ENCODE measurements at places on chromosomes 16 and 17. TPM values are rescaled to one million over a fixed set of nuclear protein-coding genes. Genes with fewer than 3 reads are reported as not detected.

DNA sequence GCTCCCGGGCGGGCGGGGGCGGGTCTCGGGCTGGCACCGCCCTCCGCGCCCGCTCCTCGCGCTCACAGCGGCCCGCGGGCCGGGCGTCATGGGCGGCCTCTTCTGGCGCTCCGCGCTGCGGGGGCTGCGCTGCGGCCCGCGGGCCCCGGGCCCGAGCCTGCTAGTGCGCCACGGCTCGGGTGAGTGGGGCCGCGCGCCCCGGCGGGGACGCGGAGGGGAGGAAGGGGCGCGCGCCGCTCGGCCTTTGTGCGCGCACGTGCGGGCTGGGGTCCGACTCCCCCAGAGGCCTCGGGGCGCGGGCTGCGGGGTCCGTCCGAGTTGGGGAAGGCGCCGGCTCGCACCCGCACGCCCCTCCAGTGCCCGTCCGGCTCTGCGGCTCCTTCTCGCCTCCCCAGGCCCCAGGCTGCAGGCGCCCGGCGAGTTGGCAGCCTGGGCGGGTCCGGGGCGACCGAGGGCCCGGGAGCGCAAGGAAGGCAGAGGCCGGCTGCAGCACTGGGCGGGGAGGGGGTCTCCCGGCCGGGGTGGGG is at the start of gene NME4:
Gene NME4, plus strand, starts transcription at position 65 of the 527 bp plus-strand sequence. Its CDS starts 24 bp downstream, at position 89.
- no peaks in the 10 kb centered on the region for H3K36me3 ChIP-seq
- peak within 1 kb of the TSS; percentile 33 for H3K27ac ChIP-seq
- peaks cover 33% of the 10 kb centered on the region for H3K4me1 ChIP-seq
- H3K4me3 ChIP-seq, result peak within 1 kb of the TSS; percentile 79
- DNase-seq, result peak; percentile 41

GRCh38 chr16:1538804-1539520 is 5.5 kb downstream of the TMEM204 start:
- DNase-seq, result peak; percentile 53
- H3K27me3 ChIP-seq, result no peaks in the 10 kb centered on the region
- H3K4me1 ChIP-seq, result peaks cover 58% of the 10 kb centered on the region
- H3K36me3 ChIP-seq, result peaks cover 41% of the 10 kb centered on the region

DHRS7C gene
- not detected for total RNA-seq

GJD3 gene
- 0.27 TPM for total RNA-seq

- no peaks in the 10 kb centered on the region for H3K27me3 ChIP-seq
- DNase-seq, result no peak
- peaks cover 29% of the 10 kb centered on the region for H3K4me1 ChIP-seq
- no peak overlapping the region for H3K4me3 ChIP-seq
These were observed 265.1 kb downstream of the NTN1 start for GRCh38 chr17:9286434-9286833.

- no peaks in the 10 kb centered on the region for H3K36me3 ChIP-seq
- H3K27me3 ChIP-seq, result peaks cover 21% of the 10 kb centered on the region
- H3K27ac ChIP-seq, result no peak overlapping the region
- DNase-seq, result no peak
- peaks cover 2% of the 10 kb centered on the region for H3K4me1 ChIP-seq
- H3K4me3 ChIP-seq, result no peak overlapping the region
These were observed 27.7 kb downstream of the RTN4RL1 start for GRCh38 chr17:1997289-1997926.

IL17C gene
- total RNA-seq, result not detected

DNA sequence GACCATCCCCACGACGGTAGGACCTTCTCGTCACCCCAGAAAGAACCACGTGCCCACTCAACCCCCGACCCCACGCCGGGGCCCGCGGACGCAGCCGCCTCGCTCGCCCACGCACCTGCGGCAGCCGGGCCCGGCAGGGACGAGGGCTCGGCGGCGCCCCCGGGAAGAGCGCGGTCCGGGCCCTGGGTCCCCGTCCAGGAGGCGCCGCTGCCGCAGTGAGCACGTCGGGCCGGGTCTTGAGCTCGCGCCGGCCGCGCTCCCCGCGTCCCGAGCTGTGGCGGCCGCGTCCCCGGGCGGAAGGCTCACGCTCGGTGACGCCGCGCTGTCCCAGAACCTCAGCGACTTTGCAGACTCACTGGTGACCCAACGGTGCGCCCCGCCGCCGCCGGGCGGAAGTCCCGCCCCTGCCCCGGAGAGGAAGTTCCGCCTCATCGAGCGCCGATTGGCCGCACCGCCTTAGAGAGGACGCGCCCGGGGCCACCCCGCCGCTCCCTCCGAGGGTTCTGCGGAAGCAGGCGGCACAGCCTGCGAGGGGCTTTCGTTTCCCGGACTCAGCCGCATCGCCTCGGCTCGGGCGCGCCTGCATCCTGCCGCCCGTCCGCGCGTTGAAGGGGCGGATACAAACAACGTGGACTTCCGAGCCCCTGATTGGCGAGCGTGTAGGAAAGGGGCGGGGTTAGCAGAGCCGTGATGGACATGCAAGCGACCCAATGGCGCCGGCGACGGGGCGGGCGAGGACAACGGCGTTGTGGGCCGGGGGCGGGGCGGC is 793 bp upstream of the RAB40C start:
- H3K4me3 ChIP-seq, result peak overlapping the region; percentile 90
- peak; percentile 98 for DNase-seq

- H3K27me3 ChIP-seq, result no peaks in the 10 kb centered on the region
- peaks cover 64% of the 10 kb centered on the region for H3K4me1 ChIP-seq
- DNase-seq, result no peak
- peak overlapping the region; percentile 93 for H3K4me3 ChIP-seq
These were observed 5.0 kb downstream of the STAT5B start for GRCh38 chr17:42271006-42271778.

C16orf54 gene
- 25.2 TPM for total RNA-seq

- H3K36me3 ChIP-seq, result peaks cover 2% of the 10 kb centered on the region
- H3K27ac ChIP-seq, result peak overlapping the region; percentile 50
- H3K27me3 ChIP-seq, result no peaks in the 10 kb centered on the region
- no peak for DNase-seq
- no peak overlapping the region for H3K4me3 ChIP-seq
These were observed 9.0 kb upstream of the ARHGAP27 start for GRCh38 chr17:45441526-45442310.

- no peak for DNase-seq
- no peaks in the 10 kb centered on the region for H3K27me3 ChIP-seq
- no peaks in the 10 kb centered on the region for H3K4me1 ChIP-seq
These were observed 58.3 kb downstream of the SIAH1 start for GRCh38 chr16:48326915-48327314.

GRCh38 chr16:84763629-84764028 is 56.2 kb upstream of the CRISPLD2 start:
- H3K27me3 ChIP-seq, result no peaks in the 10 kb centered on the region
- no peak overlapping the region for H3K27ac ChIP-seq

ZFPM1 gene
- 11.6 TPM for total RNA-seq

GRCh38 chr16:4319454-4320421 is 3.9 kb downstream of the GLIS2 start:
- DNase-seq, result peak; percentile 71
- no peak overlapping the region for H3K4me3 ChIP-seq
- no peak overlapping the region for H3K27ac ChIP-seq
- H3K36me3 ChIP-seq, result no peaks in the 10 kb centered on the region

- peaks cover 30% of the 10 kb centered on the region for H3K36me3 ChIP-seq
- peak; percentile 19 for DNase-seq
- H3K27ac ChIP-seq, result no peak overlapping the region
- no peak overlapping the region for H3K4me3 ChIP-seq
- H3K4me1 ChIP-seq, result no peaks in the 10 kb centered on the region
These were observed 124.8 kb downstream of the MAP2K6 start for GRCh38 chr17:69539274-69539673.

- H3K27ac ChIP-seq, result no peak overlapping the region
- H3K27me3 ChIP-seq, result no peaks in the 10 kb centered on the region
- peaks cover 61% of the 10 kb centered on the region for H3K4me1 ChIP-seq
- no peak for DNase-seq
- H3K36me3 ChIP-seq, result peaks cover 86% of the 10 kb centered on the region
- no peak overlapping the region for H3K4me3 ChIP-seq
These were observed 10.5 kb downstream of the NUFIP2 start for GRCh38 chr17:29283496-29283895.

PRKCB gene
- total RNA-seq, result 56.3 TPM

- H3K27me3 ChIP-seq, result peaks cover 2% of the 10 kb centered on the region
- no peaks in the 10 kb centered on the region for H3K4me1 ChIP-seq
- no peak overlapping the region for H3K4me3 ChIP-seq
- no peak for DNase-seq
- H3K36me3 ChIP-seq, result no peaks in the 10 kb centered on the region
These were observed 174.8 kb upstream of the DYNLRB2 start for GRCh38 chr16:80366023-80366422.

- peak; percentile 18 for DNase-seq
- H3K36me3 ChIP-seq, result peaks cover 23% of the 10 kb centered on the region
- no peaks in the 10 kb centered on the region for H3K27me3 ChIP-seq
- H3K4me1 ChIP-seq, result peaks cover 54% of the 10 kb centered on the region
- peak overlapping the region; percentile 91 for H3K27ac ChIP-seq
- peak overlapping the region; percentile 95 for H3K4me3 ChIP-seq
These were observed 763 bp downstream of the ZKSCAN2 start for GRCh38 chr16:25256695-25257469.

DNA sequence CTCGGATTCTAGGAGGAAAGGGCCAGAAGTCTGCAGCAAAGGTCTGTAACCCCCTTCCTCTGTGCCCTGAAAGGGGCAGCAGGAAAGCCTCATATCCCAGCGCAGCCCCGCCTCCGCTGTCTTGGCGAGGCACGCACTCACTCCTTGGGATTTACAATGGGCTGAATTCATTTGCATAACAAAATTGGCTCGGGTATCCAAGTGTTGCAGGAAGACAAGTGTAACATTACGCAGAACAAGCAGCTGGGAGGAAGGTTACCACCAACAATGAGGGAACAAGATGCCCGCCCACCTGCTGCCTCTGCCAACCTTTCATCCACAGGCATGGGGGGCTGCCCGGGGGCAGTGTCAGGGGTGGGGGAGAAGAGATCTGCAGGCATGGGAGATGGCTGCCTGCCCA is 130.4 kb downstream of the MRM1 start:
- H3K4me3 ChIP-seq, result no peak overlapping the region
- peaks cover 2% of the 10 kb centered on the region for H3K27me3 ChIP-seq
- no peak for DNase-seq
- no peak overlapping the region for H3K27ac ChIP-seq

GRCh38 chr17:61399131-61400065 is at the start of gene TBX2:
Gene TBX2 (plus strand): TSS chr17:61399843. CDS start chr17:61400177, 334 bp downstream.
- H3K27ac ChIP-seq, result no peak within 1 kb of the TSS
- H3K27me3 ChIP-seq, result peaks cover 61% of the 10 kb centered on the region
- peaks cover 39% of the 10 kb centered on the region for H3K4me1 ChIP-seq
- H3K36me3 ChIP-seq, result no peaks in the 10 kb centered on the region
- H3K4me3 ChIP-seq, result peak within 1 kb of the TSS; percentile 57

GRCh38 chr17:9241774-9242496 is 220.6 kb downstream of the NTN1 start:
- peaks cover 13% of the 10 kb centered on the region for H3K4me1 ChIP-seq
- H3K4me3 ChIP-seq, result no peak overlapping the region
- H3K27ac ChIP-seq, result no peak overlapping the region
- H3K36me3 ChIP-seq, result peaks cover 2% of the 10 kb centered on the region

DNA sequence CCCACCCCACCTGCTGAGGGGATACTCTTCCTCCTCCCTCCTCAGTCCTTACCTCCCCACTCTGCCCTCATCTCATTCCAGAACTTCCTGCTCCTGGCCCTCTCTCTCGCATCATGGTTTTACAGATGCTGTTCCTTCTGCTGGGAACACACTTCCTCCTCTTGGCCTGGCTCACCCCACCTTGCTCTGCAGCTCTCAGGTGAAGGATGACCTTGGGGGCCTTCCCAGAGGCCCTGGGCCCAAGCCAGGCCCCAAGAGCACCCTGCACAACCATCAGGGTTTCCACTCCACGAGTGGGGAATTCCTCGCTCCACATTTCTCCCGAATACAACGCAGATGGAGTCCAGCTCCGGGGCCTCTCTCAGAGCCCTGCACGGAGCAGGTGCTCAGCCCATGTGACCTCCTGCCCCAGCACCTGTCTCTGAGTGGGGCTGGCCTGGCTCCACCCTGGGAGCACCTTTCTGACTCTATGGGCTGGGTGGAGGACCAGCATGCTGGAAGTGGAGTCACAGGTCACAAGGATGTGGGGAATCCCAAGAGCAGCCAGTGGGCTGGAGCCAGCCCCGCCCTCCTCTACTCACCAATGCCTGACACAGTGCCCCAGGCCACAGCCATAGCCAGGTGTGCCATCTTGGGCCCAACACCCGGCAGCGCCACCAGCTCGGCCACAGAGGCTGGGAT is 4.5 kb downstream of the NTHL1 start:
- no peaks in the 10 kb centered on the region for H3K36me3 ChIP-seq
- DNase-seq, result no peak
- no peak overlapping the region for H3K27ac ChIP-seq
- peaks cover 7% of the 10 kb centered on the region for H3K4me1 ChIP-seq
- no peak overlapping the region for H3K4me3 ChIP-seq
- no peaks in the 10 kb centered on the region for H3K27me3 ChIP-seq

- H3K4me3 ChIP-seq, result no peak overlapping the region
- no peak overlapping the region for H3K27ac ChIP-seq
- no peaks in the 10 kb centered on the region for H3K4me1 ChIP-seq
These were observed 24.0 kb downstream of the IGF2BP1 start for GRCh38 chr17:49021095-49021767.

HBQ1 gene
- total RNA-seq, result not detected

GRCh38 chr17:73027130-73027741 is 65.3 kb downstream of the SLC39A11 start:
- DNase-seq, result no peak
- no peaks in the 10 kb centered on the region for H3K4me1 ChIP-seq
- H3K27me3 ChIP-seq, result no peaks in the 10 kb centered on the region
- peaks cover 36% of the 10 kb centered on the region for H3K36me3 ChIP-seq
- H3K27ac ChIP-seq, result no peak overlapping the region
- H3K4me3 ChIP-seq, result no peak overlapping the region

ADGRG3 gene
- total RNA-seq, result not detected

DNA sequence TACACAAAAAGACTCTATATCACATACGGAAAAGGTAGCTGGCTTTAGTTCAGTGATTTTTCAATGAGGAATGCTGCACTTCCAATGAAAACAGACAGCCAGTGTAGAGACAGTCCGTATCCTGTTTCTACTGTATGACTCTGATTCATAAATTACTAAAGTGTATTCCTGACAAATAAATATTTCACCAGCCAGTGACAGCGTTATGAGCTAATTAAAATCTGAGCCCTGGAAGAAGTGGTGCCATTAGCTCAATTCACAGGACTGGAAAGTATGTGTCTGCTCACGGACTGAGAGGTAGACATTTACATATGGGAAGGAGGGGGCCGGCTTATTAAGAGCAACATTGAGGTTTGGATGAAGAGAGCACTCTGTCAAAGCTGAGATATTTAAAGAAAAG is 207.9 kb upstream of the RBFOX1 start:
- no peaks in the 10 kb centered on the region for H3K4me1 ChIP-seq
- DNase-seq, result no peak
- no peak overlapping the region for H3K27ac ChIP-seq

- H3K36me3 ChIP-seq, result peaks cover 21% of the 10 kb centered on the region
- peak within 1 kb of the TSS; percentile 90 for H3K4me3 ChIP-seq
These were observed at the start of gene CYTH1 for GRCh38 chr17:78781893-78782304. Gene CYTH1 (minus strand): TSS chr17:78782273. CDS start chr17:78782223, 50 bp downstream.
